Skeletal muscle tissue (tissue), 5 donors: ENCODE measurements at places on chromosomes 13 and 19. TPM values are rescaled to one million over a fixed set of nuclear protein-coding genes. Genes with fewer than 3 reads are reported as not detected.

ZIC5 gene
- not detected for total RNA-seq

DOCK9 gene
- 86.6 TPM for total RNA-seq

CHERP gene
- 7.3 TPM for total RNA-seq

FXYD7 gene
- 0.52 TPM for total RNA-seq

ZNF536 gene
- total RNA-seq = 3.1 TPM
